ENCODE measurements at places on chromosomes 4 and X.

GRCh38 chrX:1584237-1585011 lies 7.0 kb upstream of the AKAP17A start:
- no peak for DNase-seq

DNA sequence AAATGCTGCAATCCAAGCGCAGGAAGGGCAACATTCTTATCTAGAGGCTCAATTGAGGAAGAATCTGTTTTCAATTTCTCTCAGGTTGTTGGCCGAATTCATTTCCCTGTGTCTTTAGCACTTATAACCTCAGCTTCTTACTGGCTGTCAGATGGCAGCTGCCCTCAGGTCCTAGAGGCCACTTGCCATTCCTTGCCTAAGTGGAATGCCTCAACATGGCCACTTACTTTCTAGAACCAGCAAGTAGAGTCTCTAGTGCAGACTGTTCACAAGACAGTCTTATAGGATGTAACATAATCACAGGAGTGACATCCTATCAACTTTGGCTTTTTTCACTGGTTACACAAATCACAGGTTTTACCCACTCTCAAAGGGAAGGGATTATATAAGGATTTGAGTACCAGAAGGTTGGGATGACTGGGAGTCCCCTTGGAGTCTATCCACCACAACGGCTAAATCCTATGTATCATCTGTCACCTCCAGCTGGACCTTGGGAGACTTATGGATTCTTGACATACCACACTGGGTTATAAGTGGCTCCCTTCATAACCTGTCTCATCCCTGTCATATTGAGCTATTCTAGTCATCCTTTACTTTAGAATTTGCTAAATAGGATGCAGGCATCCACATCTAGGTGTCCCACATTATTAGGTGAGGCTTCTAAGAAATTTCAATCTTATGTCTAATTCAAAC lies 297.9 kb upstream of the CTSO start:
- DNase-seq = no peak

GRCh38 chrX:153342762-153343558 lies 9.0 kb downstream of the ZNF275 start:
- DNase-seq = no peak

- no peak for DNase-seq
These were observed 72.8 kb upstream of the CAMK2D start for GRCh38 chr4:113834298-113834697.

- no peak for DNase-seq
These were observed 10.3 kb upstream of the ATP10D start for GRCh38 chr4:47474799-47475198.
